ENCODE measurements at places on chromosomes 5 and 9.

DNA sequence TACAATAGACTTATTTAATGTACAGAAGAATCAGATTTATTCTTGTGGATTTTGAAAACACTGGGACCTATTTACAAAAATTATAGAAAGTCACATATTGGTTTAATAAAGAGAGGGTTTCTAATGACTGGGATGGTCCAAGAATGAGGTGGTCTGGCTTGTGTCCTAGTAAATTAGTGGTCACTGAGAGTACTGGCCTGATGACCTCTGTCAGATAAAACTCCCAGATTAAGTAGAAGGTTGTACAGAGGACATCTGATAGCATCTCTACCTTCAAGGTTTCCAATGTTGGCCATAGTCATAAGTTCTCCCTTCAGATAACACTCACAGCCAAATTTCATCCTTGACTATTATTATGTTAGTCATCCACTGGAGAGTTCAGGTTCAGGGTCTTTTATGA, 692.9 kb downstream of the MTRR start:
- no peak for DNase-seq

DNA sequence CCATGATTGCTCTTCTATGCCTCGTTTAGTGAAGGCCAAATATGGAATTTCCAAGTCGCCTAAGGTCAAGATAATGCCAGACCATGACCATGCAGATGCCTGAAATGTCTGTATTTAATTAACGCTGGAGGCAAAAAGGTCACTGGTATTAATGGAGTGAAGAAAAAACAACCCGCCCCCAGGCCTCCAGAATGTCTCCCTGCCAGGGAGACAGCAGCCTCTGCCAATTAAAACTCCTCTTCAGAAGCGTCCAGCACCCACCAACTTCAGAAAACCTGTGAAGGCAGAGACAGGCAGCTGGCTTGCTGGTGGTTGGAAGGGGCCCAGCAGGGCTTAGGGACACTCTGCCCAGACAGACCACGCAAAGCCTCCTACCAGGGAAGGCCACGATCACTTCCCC, 94.4 kb downstream of the VAV2 start:
- DNase-seq = no peak

GRCh38 chr5:84014966-84015365, 294.3 kb upstream of the HAPLN1 start:
- DNase-seq = no peak

GRCh38 chr5:101806410-101806809, 489.7 kb downstream of the SLCO4C1 start:
- DNase-seq = no peak

GRCh38 chr5:117195076-117195475, 620.5 kb upstream of the SEMA6A start:
- no peak for DNase-seq

DNA sequence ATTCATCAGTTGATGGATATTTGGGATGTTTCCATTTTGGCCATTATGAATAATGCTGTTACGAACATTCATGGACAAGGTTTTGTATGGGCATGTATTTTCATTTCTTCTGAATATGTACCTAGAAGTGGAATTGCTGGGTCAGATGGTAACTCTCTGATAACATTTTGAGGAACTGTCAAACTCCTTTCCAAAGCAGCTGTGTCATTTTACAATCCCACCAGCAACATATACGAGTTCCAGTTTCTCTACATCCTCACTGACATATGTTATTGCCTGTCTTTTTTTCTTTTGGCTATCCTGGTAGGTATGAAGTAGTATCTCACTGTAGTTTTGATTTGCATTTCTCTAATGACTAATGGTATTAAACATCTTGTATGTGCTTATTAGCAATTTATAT, 86.7 kb downstream of the PRKACG start:
- DNase-seq = no peak

DNA sequence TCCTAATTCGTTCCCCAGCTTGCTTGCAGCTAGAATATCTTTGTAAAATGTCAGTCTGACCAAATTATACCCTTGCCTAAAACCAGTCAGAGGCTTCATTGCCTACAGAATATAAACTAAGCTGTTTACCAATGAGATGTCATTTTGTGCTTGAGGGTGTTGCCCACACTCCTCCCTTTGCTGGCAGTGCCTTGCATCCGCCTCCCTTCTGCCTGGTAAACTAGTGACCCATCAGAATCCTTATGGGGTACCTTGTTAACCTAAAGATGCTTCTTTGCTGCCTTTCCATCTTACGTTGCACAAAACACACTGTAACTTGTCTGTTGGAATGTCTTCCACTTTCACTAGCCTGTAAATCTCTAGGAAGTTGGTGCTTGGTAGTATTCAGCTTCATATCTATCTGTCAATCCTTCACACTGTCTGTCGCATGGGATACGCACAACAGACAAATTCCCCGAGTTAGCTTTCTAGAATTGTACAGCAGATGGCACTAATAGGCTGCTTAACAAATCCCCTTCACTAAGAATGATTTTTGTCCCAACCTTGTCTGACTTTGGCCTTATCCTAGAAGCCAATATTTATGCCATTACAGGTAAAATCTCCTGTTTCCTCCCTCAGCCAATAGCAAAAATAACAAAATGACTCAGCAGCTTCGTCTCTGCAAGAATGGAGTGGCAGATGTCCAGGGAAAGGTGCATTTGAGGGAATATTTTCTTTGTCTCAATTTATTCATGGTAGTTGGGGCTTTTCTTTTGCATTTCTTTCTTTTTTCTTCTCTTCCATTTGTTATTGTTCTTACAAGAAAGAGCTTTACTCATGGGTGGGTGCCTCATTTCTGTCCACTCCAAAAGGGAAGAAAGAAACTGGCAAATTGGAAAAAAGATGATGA, 3.0 kb downstream of the NUDT2 start:
- peak; percentile 4 for DNase-seq

DNA sequence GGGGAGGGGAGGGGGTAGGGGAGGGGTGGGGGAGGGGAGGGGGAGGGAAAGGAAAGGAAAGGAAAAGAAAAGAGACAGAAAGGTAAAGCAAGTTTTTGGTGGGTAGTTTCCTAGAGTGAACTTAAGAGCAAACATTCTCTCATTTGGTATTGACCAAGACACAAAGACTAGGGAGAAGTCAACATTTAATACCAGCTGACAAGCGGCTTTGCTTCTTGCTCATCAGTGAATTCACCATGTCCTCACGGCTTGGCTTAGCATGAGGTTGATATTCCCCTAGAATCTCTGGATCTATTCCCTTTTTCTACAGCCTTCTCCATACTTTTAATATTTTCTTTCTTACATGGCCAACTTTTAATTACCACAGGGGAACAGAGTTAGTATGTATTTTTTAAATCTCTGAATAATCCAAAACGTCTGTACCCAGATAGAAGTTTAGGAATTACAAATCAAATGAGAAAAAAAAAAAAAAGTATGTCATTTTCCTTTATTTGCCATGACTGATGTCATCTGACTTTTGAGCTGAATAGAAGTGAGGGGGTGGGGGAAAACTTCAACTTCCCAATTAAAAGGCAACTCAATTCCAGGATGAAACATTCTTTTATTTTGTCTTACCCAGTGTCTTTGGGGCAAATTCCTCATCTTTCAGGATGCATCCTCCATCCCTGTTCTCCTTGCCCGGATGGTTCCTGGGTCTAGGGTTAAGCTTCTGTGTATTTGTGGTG, 40.1 kb upstream of the GLIS3 start:
- DNase-seq = no peak

- no peak for DNase-seq
Measured at GRCh38 chr9:34985311-34985899, 4.1 kb upstream of the DNAJB5 start.

DNA sequence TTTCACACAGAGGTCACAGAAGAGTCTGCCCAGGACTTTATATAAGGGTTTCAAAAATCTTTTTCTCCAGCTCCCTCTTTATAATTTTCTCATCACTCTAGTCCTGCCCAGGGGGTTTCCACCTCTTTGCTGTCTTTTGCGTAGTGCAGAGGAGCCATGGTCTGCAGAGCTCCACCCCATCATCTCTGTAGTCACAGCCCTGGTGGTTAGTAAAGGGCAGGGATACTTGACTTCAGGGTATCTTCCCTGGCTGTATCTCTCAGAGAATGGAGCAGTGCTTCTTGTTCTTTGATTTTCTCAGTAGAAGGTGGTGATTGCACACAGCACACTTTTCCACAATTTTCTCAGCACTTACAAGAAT, 900.6 kb upstream of the COX7C start:
- no peak for DNase-seq
